A549 treated with Mapracorat at 1 μM for 4 hours (cell line): ENCODE measurements at places on chromosomes 5 and 9. TPM values are rescaled to one million over a fixed set of nuclear protein-coding genes. Genes with fewer than 3 reads are reported as not detected.

PDE6A gene
- 0.20 to 0.43 TPM (median 0.25 TPM) in 5 replicates for total RNA-seq

RAD17 gene
- 15.3 to 18.0 TPM (median 16.6 TPM) in 5 replicates for total RNA-seq

ENC1 gene
- total RNA-seq = 5.0 to 6.3 TPM (median 5.9 TPM) in 5 replicates

EDIL3 gene
- total RNA-seq = 0.13 to 0.38 TPM (median 0.21 TPM) in 5 replicates

C7 gene
- not detected in 5 replicates for total RNA-seq

AGGF1 gene
- total RNA-seq = 11.7 to 15.0 TPM (median 12.5 TPM) in 5 replicates

AFAP1L1 gene
- total RNA-seq = 9.9 to 14.9 TPM (median 13.1 TPM) in 5 replicates

SLC34A3 gene
- 0.08 to 0.28 TPM (median 0.09 TPM) in 3 of 5 replicates, not detected in the others for total RNA-seq

HTR4 gene
- total RNA-seq = not detected in 5 replicates

COL15A1 gene
- total RNA-seq = 0.30 to 0.57 TPM (median 0.53 TPM) in 5 replicates
